ENCODE measurements at places on chromosomes 4 and X.
A peak's percentile ranks its signal among the peaks of the same experiment; 100 is the strongest.

GRCh38 chr4:93759506-93759905 lies 69.0 kb upstream of the ATOH1 start:
- no peak for DNase-seq

- no peak for DNase-seq
Observed at GRCh38 chrX:136549226-136549625, 17.2 kb downstream of the VGLL1 start.

- DNase-seq, result peak; percentile 27
Observed at GRCh38 chrX:12447448-12448064, 309.3 kb downstream of the FRMPD4 start.

GRCh38 chr4:183968502-183968901 lies 63.4 kb downstream of the STOX2 start:
- no peak for DNase-seq

DNA sequence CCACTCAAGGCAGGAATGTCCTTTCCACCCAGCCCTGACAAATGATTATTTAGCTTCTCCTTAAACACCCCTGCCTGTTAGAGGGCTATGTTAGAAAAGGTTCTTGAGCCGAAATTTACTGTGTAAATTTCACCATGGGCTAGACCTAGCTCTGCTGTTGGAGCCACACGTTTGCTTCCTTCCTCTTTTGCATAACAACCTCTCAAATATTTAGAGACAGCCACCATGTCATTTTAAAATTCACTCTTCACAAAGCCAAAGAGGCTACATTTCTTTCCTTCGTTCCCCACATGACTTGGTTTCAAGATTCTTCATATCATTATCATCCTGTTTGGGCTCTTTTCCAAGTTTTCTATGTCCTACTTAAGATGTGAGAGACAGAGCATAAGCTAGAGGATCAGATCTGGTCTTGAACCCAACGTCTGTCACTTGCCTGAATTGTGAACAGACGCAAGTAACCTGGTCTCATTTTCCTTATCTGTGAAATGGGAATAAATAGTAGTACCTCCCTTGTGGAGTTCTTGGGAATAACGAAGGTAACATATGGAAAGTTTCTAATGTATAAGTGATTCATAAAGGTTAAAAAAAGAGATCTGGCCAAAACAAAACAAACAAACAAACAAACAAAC lies 6.7 kb downstream of the DOCK11 start:
- DNase-seq, result no peak

GRCh38 chrX:136784231-136784630 lies 3.5 kb upstream of the ARHGEF6 start:
- no peak for DNase-seq

DNA sequence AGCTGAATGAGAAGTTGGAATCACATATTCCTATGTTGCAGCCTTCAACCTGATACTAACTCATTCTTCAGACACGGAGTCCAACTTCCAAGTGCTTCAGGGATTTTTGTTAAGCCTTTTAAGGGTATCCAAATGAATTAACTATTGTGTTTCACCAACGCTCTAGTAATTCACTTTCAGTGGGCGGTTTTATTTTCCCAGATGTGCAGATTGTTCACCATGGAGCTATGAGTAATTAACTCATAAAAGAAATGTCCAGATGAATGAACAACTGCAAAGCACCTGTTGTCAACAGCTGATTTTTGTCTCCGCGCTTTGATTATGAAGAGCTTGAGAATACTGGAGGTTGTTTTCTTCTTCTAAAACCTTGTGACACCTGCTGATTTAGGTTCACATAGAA lies 187.6 kb downstream of the CBR4 start:
- no peak for DNase-seq

GRCh38 chr4:76856243-76857073 lies 41.5 kb downstream of the SOWAHB start:
- DNase-seq, result peak; percentile 2

GRCh38 chr4:147576084-147576483 lies 41.1 kb upstream of the TMEM184C start:
- DNase-seq, result no peak

GRCh38 chrX:27735914-27736313 lies 71.9 kb upstream of the MAGEB10 start:
- no peak for DNase-seq

GRCh38 chr4:76997077-76997476 lies 47.5 kb downstream of the SEPTIN11 start:
- no peak for DNase-seq

DNA sequence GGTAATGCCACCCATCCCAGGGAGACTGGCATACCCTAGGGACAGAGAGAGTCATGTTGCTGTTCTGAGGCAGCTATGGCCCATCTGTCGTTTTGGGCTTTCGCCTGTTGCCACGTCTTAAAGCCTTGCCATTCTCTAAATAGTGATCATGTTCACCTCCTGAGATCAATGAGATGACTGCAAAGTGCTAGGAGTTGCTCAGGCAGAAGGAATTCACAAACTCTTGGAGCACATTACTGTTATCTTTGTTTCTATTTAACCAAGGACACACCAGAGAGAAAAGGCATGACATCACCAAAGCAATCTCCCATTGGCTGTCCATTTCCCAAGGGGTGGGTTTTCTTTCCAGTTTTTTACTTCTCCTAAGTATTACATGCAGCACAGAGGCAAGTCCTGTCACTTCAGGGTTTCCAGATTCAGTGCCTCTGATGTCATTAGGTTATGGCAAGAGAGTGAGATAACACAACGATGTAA lies 37.1 kb upstream of the SETD7 start:
- no peak for DNase-seq

- DNase-seq, result no peak
Observed at GRCh38 chrX:13142891-13143290, 98.5 kb upstream of the FAM9C start.

DNA sequence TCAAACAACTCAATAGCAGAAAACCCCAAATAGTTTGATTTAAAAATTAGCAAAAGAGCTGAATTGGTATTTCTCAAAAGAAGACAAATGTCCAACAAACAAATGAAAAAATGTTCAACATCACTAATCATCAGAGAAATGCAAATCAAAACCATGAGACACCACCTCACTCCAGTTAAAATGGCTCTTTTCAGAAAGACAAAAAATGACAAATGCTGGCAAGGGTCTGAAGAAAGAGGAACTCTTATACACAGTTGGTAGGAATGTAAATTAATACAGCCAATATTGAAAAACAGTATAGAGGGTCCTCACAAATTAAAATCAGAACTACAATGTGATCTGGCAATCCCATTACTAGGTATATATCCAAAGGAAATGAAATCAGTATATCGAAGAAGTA lies 70.4 kb downstream of the FBXL5 start:
- no peak for DNase-seq

GRCh38 chr4:81118086-81118485 lies 87.6 kb downstream of the BMP3 start:
- DNase-seq, result no peak

- no peak for DNase-seq
Observed at GRCh38 chr4:83830138-83830888, 294.4 kb downstream of the GPAT3 start.

DNA sequence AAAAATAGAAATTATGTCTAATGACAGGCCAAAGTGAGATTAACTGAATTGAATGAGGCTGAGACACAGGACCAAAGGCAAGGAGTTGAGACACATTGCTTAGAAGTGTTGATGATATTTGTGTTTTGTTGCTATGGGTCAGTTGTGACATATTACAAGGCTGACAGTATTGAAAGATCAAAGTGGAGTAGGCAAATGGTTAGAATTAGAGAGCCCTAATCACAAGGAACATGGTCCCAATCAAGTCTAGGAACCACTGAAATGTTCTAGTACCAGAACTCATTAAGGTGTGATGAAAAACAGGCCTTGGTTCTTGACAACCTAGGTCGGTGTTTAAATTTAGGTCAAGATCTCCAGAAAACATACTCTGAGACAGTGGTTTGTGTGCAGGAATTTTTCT lies 896.3 kb upstream of the HS3ST1 start:
- no peak for DNase-seq

DNA sequence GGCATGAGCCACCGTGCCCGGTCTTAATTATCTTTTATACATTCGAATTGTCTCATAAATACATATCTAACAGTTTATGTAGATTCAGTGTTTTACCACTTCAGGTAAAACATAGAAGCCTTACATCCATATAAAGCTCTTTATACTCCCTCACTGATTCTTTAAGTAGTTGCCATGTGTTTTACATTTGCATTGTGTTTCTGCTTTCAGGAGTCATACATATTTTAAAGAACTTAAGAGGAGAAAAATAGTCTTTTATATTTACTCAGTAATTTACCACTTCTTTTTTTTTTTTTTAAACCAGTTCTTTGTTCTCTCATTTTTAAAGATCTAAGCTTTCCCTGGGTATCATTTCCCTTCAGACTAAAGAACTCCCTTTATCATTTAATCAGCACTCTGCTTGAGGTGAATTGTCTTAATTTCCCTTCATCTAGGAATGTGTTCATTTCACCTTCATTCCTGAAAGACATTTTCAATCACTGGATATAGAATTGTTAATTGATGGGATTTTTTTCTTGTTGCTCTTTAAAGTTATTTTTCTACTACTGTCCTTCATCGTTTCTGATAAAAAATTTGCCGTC lies 324.3 kb upstream of the ZCCHC13 start:
- DNase-seq, result no peak

- DNase-seq, result no peak
Observed at GRCh38 chrX:44651358-44651757, 108.7 kb upstream of the FUNDC1 start.

- no peak for DNase-seq
Observed at GRCh38 chr4:48130100-48130499, 4.0 kb downstream of the TXK start.

DNA sequence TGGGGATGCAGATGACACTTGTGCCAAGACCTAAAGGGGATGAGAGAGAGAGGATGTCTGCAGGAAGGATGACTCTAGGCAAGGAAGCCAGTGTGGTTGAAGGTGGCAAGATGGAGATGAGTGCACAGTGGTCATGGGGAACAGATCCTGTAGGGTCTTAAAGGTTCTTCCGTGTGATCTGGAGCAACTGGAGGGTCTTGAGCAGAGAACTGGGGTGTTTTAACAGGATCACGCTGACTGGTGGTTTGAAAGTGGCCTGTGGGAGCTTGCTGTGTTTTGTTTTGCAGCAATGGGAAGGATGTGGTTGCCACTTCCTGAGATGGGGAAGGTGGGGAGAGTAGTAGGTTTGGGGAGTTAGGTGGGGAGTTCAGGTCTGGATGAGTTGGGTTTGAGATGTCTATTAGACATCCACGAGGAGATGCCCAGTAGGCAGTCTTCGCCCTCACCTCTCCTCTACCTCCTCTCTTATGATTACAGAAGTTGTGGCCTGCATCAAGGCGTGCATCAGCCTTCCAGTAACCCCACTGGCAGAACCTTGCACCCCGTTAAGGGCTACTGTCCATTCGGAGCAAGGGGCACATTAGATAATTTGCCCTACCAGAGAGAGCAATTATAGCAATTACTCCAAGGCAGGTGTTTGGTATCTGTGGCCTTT lies 1.4 kb upstream of the STBD1 start:
- no peak for DNase-seq

GRCh38 chr4:56803471-56803870 lies 18.0 kb downstream of the SPINK2 start:
- DNase-seq, result no peak

DNA sequence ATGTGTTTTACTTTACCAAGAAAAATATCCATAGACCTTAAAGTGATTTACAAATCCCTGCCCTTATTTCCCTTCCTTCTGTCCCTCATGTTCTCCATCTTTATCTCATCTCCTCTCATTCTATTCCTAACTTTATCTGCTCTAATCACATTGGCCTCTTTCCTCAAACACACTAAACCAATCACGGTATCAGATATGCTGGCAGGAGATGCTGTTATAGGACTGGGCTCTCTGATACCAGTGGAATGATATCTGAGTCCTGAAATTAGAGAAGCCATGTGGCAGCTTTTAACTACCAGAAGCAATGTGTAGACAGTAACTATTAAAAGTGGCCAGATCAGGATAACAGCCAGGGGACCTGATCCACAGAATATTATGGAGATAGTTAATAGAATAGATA lies 49.9 kb upstream of the GIMD1 start:
- no peak for DNase-seq

- DNase-seq, result no peak
Observed at GRCh38 chr4:42855779-42856178, 36.7 kb upstream of the GRXCR1 start.

DNA sequence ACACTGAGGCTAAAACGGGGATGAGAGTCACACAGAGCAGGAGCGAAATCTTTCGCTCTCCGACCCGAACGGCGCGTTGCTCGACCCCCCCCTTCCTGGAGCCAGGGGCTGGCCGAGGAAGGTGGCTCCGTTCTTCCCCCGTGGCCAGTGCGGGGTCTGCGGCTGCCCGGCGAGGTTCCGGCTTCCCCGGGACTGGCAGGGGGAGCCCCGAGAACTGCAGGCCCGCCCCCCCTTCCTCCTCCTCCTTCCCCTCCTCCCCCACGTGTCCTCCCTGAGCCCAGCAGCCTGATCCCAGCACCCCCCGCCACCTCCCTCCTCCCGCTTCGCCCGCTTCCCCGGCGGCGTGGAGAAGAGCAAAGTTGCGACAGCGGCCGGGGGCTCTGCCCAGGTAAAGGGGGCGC lies 2.4 kb upstream of the BCORL1 start:
- no peak for DNase-seq

DNA sequence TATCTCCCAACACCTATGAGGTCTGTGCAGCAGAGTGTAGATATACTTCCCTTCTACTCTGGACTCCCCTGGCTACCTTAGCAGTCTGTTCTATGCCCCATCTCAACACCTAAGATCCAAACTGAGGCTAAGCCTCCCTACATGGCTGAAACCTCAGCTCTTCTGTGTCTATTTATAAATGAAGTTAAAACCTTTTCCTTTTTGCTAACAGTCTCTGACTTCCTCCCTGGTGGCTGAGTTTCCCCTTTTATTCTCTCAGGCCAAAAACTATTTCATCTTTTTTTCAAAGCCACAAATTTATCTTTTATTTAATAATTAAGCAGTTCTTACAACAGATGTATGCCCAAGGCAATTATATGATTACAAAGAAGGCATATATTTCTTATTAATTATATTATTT lies 111.8 kb upstream of the STIM2 start:
- DNase-seq, result no peak

- no peak for DNase-seq
Observed at GRCh38 chrX:134933248-134933647, 57.5 kb upstream of the SMIM10 start.

DNA sequence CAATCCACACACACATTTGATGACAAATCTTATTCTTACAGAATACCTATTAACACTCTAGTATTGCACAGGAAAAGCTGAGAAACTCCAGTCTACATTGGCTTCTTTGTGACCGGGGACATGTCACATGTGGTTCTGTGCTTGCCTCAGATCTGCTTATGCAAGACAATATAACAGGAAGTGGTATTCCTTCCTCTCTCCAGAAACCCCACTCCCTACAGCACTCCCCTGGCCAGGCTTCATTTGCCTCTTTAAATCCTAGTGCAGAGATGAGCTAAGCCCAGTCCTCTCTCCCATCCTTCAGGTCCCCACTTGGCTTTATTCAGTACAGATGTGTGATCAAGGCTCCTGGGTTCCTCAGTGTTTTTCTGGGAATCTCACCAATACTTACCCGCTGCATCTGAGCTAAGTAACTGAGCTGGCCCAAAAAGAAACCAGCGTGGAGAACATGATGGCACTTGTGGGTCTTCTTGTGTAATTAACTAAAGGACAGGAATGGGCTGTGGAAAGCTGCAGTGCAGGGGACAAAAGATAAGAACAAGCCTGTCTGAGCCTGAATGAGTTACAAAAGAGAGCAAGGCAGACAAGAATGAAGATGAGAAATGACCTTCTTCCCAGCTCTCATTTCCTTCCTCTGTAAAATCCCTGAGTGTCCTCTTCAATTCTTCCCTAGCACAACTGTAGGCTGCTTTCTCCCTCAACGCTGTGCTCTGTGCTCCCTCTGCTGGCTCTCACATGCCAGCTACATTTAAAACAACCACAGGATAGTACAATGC lies 105.6 kb downstream of the HNRNPD start:
- DNase-seq, result peak; percentile 38

All from amniotic stem cell (primary cell).